ENCODE measurements at places on chromosomes 6 and 20.

- DNase-seq: no peak
Measured at GRCh38 chr20:41540459-41540858, 77.7 kb downstream of the CHD6 start.

DNA sequence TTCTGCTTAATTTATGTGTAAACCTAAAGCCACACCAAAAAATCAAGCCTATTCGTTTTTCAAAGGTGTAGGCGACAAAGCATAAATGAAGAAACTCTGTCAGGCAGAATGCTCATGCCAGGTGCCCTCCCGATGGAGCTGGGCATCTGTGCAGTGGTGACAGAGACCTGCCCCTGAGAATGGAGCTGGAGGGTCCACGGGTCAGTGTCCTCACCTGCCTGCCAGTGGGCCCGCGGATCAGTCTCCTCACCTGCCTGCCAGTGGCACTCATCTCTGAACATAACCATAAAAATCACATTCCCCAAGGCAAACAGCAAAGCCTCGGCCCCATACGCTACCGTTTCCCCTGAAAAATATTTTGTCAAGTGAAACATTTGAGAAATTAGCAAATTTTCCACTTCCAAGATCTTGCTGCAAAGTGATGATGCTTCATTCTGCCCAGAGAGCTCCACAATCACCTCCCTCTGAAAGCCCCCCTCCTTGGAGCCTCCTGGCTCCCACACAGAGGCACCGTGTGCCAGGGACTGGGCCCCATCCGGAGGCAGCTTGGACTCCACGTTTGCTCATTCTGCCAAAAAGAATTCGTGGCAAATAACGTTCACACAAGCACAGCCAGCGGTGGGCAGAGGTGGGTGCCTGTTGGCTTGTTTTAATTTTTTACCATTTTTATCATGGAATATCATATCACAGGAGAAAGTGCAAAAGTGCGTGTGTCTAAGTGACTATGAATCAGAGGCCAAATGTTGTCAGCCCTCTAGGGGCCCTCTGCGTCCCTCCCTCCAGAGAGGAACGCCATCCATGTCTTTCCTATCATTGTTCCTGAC is 88.8 kb downstream of the YTHDF1 start:
- no peak for DNase-seq

GRCh38 chr20:57104113-57104512 is 162.3 kb downstream of the BMP7 start:
- no peak for DNase-seq

- DNase-seq: no peak
Measured at GRCh38 chr6:41640426-41640825, 2.2 kb downstream of the MDFI start.
